Stimulated activated CD4-positive, alpha-beta T cell treated with anti-CD3 and anti-CD28 coated beads, Interleukin-1b, Interleukin-23, amount 100 ng/mL, for 24 hours (primary cell): ENCODE measurements at places on chromosomes 2 and 18.

DNA sequence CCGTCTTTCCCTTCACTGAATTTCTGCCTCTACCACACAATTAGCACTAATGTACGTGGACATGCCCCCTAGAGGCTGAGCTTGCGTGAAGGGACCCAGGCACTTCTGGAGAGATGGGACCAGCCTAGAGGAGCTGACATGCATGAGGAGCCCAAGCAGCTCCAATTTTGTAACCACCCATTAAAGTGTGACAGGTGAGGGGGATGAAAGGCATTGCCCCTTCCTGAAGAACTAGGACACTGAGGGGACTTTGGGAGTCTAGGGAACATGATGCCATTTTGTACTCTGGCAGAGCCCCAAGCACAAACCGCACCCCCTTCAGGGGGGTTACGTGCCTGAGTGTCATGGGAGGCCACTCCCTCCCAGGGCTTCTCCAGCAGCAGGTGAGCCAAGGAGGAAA, 63.6 kb downstream of the HNRNPLL start:
- no peak for DNase-seq

GRCh38 chr2:40416486-40416885, 35.4 kb downstream of the SLC8A1 start:
- no peak for DNase-seq

DNA sequence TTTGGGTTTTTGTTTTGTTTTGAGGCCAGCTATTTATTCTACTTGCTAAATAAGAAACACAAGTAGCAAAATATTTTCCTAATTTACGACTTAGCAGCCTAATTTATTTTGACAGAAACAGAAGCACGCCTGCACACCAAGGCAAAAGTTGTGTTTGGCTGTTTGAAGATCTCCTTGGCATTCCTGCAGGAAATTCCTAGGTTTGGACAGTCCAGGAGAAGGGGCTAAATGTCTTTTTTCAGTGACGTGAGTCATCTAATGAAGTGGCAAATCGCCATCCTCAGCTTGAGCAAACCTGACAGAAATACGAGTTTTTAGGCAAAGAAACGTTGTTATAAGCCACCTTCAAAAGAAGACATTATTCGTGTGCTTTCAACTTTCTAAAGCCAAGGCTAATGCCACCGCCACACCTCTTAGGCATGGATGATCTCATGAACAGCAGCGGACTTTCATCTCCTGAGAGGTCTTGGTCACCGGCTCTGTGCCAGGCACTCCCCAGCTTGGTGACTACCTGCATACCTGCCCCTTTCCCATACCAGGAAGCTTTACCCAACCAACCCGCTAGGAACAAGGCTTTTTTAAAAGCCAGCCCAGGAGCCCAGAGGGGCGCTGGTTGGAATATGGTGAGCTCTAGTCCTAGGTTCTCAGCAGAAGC, 30.9 kb downstream of the STK39 start:
- no peak for DNase-seq

DNA sequence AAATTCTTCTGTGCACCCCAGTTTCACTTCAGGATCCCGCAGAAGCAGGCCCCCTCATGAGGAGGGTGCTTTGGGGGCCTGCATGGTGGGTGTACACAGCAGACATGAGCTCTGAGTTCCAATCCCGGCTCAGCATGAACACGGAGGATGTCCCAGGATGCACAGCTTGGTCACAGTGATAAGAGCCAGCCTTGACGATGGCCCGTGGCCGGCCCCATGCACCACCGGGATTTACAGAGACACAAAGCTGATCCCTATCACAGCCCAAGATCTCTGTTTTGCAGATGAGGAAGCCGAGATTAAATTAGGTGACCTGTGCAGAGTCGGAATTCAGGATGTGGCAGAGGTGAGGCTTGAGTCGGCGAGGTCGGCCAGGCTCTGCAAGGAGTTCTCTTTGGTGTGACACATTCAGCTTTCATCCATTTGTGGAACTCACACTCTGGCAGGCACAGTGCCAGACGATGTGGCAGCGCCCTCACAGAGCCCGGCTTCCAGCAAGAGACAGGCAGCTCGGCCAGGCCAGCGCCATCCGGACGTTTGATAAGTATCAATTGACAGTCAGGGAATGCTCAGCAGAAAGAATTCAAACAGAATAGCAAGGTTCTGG, 456.3 kb upstream of the MYT1L start:
- DNase-seq = no peak

- DNase-seq = no peak
Observed at GRCh38 chr2:234481301-234481700, 15.6 kb downstream of the ARL4C start.

DNA sequence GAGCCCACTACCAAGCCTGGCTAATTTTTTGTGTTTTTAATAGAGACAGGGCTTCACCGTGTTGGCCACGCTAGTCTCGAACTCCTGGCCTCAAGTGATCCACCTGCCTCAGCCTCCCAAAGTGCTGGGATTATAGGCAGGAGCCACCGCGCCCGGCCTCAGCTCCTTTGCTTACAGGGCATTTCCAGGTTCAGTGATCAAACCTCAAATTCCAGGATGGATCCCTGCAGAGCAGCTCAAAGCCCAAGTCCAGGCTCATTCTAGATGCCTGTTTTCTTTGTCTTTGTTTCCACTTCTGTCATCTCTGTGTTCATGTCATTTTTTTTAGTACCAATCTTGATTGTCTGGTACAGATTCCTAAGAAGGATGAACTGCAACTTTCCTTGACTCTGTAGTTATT, 41.9 kb downstream of the TNFRSF11A start:
- DNase-seq = no peak

DNA sequence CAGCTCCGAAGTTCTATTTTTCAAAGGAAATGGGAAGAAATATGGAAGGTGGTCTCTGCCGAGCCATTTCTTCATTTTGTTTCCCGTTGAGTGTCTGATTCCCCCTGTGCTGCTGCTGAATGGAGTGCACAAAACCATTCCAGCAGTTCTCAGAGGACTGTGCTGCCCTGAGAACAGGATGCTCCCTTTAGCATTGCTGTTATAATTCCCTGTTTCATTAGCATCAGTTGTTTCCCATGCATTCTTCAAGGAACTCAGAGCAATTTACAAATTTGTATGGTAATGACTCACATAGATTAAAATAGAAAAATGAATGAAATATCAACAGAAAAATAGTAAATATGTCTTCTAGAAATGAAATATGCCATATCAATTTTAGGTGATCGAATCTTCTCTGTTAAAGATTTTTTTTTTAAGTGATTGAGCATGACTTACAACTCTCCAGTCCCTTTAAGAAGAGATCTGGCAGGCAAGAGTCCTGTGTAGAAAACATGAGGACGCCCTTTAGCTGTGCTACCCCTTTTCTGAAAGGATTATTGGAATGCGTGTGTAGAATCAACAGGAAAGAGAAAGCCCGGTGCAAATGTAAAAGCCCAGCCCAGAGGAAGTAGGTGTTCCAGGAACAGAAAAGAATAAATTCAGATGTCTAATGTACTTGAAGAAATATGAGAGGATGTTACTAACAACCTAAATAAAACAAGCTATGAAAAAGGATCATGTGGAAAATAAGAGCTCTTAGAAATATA, 118.5 kb downstream of the ATP9B start:
- no peak for DNase-seq

DNA sequence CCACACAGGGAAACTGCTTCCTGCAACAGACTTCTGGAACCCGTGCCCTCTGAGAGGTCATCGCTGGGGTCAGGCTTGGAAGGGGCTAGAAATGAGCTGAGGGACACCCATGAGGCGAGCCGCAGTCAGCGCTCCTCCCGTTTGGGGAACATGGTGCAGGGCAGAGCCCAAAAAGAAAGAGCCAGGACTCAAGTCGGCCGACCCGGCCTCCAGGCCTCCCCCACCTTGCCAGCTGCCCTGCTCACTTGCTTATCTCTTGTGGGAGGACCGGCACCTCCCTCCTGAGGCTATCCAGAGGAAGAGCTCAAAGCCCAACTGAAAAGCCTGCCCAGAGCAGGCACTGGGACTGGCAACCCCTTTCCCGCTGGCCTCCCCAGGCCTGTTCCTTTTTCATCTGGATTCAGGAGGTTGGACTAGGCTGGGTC, 43.6 kb downstream of the SCTR start:
- DNase-seq = no peak

- no peak for DNase-seq
Observed at GRCh38 chr2:9206991-9207640, 504 bp downstream of the ASAP2 start.

GRCh38 chr18:35920623-35921022, 51.9 kb upstream of the RMP24 start:
- no peak for DNase-seq

DNA sequence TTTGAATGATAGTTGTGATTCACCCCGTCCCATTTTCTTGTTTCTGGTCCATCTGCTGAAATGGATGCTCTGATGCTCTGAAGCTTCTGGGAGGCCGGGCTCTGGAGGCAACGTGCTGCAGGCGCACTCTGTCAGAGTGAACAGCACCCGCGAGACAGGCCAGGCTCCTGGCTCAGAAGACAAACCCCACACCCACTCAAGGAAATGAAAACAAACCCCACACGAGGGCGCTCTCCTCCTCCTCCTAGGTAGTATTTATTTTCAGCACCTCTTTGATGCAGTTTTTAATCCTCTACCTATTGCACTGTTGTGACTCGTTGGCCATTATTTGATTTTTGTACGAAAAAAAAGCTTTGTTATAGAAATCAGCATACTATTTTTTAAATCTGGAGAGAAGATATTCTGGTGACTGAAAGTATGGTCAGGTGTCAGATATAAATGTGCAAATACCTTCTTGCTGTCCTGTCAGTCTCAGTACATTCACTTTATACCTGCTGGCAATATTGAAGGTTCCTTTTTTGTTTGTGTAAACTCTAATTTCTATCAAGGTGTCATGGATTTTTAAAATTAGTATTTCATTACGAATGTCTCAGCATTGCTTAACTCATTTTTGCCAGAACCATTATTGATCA, 10.3 kb upstream of the CHST10 start:
- peak; percentile 43 for DNase-seq

- no peak for DNase-seq
Observed at GRCh38 chr2:128493880-128494279, 175.2 kb upstream of the HS6ST1 start.

- no peak for DNase-seq
Observed at GRCh38 chr2:219440388-219441256, 6.0 kb downstream of the SPEG start.

- DNase-seq = no peak
Observed at GRCh38 chr2:131076707-131077106, 16.6 kb downstream of the FAM168B start.

DNA sequence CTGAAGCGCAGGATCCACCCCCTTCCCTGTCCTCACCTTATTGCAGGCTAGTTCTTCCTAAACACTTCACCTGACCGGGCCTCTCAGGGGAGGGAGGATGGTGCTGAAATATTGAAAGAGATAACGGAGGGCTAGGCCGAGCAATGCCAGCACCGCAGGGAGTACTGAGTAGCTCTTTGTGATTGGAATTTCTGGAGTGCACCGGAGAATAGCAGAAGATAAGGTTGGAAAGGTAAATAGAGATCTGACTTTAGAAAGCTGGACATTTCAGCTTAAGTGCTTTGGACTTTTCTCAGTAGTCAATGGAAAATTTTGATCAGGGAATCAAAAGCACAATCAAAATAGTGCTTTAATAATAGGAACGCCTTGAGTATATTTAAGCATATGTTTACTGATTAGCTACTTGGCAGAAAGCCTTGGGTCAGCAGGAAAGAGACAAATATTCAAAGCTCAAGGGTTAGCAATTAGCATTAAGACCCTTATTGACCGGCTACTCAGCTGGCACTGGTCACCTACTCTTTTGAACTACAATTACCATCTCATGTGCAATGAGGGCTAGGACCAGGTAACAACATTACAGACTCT, 142.9 kb upstream of the NDUFV2 start:
- no peak for DNase-seq

- DNase-seq = no peak
Observed at GRCh38 chr2:236887531-236887930, 198.2 kb upstream of the COPS8 start.

- DNase-seq = no peak
Observed at GRCh38 chr2:227033471-227034148, 130.4 kb downstream of the COL4A4 start.
